ENCODE measurements at places on chromosomes 2 and 18.

DNA sequence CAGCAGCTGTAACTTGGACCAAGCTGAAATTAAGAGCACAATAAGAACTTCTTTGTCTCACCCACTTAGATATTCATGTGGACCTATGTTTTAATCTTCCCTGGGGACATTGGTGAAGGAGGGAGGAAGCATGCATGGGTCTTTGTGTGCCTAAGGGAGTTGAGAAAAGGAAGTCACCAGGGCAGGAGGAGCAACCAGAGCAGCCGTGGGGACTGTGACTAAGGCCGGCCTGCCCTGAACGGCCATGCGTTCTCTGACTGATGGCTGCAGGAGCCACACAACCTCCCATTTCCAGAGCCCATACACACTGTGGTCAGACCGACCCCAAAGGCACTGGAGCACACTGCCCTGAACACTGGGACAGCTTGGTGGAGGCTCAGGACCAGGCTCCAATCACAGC is 43.7 kb upstream of the SLC35G4 start:
- no peak for DNase-seq

GRCh38 chr2:10957391-10957790 is 45.7 kb downstream of the KCNF1 start:
- no peak for DNase-seq

- no peak for DNase-seq
Measured at GRCh38 chr2:44005846-44006245, 10.1 kb upstream of the LRPPRC start.

GRCh38 chr2:85797263-85797660 is 43.5 kb downstream of the ATOH8 start:
- DNase-seq, result no peak
